ENCODE measurements at places on chromosomes 7 and 10. TPM values are rescaled to one million over a fixed set of nuclear protein-coding genes. Genes with fewer than 3 reads are reported as not detected.

SDK1 gene
- total RNA-seq: 0.72 TPM

PGAM2 gene
- total RNA-seq: not detected

GSAP gene
- total RNA-seq: 3.5 TPM

ATXN7L1 gene
- total RNA-seq: 6.6 TPM

MPP7 gene
- total RNA-seq: not detected

SPAM1 gene
- not detected for total RNA-seq

C10orf62 gene
- total RNA-seq: not detected

CALY gene
- 0.70 TPM for total RNA-seq

BLNK gene
- total RNA-seq: not detected

FEZF1 gene
- not detected for total RNA-seq

SLC13A1 gene
- not detected for total RNA-seq

CYP3A5 gene
- 1.9 TPM for total RNA-seq

CYP2E1 gene
- 0.35 TPM for total RNA-seq

TEX36 gene
- total RNA-seq: not detected

LIPF gene
- total RNA-seq: not detected

LAMB1 gene
- total RNA-seq: 107 TPM

OIT3 gene
- total RNA-seq: 0.16 TPM

ARHGEF35 gene
- total RNA-seq: 0.34 TPM

CPVL gene
- total RNA-seq: 0.86 TPM

LDB1 gene
- total RNA-seq: 24.3 TPM

Data from A549 treated with ZK216348 at 1 μM for 4 hours (cell line).